Iris pigment epithelial cell (primary cell): ENCODE measurements at places on chromosomes 2 and 18.

GRCh38 chr2:176178038-176178756 is 10.3 kb upstream of the HOXD1 start:
- no peak for DNase-seq

DNA sequence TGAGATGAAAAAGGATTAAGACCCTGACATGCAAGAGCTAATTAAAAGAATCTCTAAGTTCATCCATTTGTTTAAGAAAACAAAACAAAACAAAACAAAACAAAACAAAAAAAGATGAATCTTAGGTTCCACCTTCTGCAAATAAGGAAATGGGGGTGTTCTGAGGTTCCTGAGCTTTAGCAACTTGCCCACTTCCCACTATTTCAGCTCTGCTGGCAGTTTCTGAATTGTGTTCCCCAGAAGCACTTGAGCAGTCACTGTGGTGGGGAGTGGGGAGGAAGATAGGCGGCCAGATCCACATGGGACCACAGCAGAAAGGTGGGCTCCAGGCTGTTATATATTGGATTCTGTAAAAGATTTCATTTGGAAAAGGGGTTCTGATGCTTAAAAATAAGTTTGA is 20.3 kb downstream of the INO80C start:
- DNase-seq = no peak

GRCh38 chr18:35389095-35389618 is 12.0 kb upstream of the ZNF396 start:
- DNase-seq = peak; percentile 62

DNA sequence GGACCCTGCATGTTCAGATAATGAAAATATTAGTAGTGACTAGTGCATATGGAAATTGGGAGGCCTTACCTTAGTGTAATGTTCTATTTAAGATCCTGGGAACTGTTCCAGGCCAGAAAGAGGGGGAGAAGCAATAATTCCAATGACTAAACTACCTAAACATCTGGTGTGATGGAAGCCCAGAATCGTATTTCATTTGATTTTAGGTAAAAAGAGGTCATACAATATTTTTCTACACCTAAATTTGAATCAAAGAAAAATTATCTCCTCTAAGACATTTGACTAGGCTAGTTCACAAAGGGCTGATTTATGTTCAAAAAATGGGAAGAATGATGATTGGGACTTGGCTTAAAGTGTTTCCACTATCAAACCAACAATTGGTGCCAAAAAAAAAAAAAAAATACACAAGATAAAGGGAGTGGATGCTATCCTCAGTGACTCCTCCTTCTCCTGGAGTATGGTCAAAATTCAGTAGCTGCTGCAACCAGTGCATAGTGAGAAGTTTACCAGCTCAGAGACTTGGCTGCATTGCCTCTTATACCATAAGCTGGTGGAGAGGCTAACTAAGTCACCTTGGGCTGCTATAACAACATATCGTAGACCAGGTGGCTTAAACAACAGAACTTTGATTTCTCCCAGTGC is 1038.3 kb upstream of the ACVR2A start:
- DNase-seq = peak; percentile 73

GRCh38 chr2:39300044-39300978 is 56.5 kb upstream of the CDKL4 start:
- DNase-seq = no peak

GRCh38 chr2:231900486-231900942 is 25.7 kb downstream of the NPPC start:
- peak; percentile 63 for DNase-seq

DNA sequence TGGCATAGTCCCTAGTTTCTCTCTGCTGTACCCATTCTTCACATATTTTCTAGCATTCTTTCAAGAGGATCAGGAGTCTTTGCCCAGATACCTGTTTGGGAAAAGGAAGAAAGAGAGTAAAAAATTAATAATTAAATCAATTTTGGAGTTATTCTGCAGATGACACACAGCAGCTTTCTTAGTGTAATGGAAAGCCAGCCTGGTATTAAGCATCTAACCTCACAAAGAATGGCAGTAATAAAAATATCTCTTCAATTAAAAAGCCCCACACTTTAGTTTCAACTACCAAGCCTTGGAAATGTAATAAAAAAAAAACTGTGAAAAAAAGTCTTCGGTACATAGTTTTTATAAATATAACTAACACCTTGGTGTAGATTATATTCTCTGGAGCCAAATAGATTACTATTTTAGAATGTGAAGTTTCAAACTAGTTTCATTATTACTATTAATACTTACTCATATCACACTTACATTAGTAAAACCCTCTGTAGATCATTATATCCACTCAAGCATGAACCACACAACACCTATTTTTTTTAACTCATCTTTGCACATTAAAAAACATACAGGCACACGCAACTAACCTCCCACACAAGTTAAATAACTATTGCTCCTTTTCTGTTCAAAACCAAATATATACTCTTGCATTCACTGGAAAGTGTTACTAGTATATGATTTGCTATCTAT is 90.9 kb downstream of the GPD2 start:
- DNase-seq = no peak
